A673 (cell line): ENCODE measurements at places on chromosomes 6 and 20.

DNA sequence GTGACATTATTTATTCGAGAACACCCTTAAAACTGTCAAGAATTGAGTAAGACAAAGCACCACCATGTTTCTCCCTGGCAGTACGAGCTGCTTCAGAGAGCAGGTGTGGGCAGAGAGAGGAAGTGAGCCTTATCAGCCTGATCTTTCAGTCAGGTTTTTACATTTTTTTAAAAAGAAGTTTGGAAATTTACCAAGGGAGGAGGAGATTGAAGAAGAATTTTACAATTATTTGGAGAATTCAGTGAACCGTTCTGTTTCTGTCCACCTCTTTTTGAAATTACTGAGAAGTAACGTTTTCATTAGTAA is 75.5 kb downstream of the ZDHHC14 start:
- DNase-seq = no peak

GRCh38 chr20:1122388-1123315 is 4.2 kb downstream of the PSMF1 start:
- peak; percentile 13 for DNase-seq

GRCh38 chr6:108207013-108207412 is 41.2 kb downstream of the NR2E1 start:
- no peak for DNase-seq

DNA sequence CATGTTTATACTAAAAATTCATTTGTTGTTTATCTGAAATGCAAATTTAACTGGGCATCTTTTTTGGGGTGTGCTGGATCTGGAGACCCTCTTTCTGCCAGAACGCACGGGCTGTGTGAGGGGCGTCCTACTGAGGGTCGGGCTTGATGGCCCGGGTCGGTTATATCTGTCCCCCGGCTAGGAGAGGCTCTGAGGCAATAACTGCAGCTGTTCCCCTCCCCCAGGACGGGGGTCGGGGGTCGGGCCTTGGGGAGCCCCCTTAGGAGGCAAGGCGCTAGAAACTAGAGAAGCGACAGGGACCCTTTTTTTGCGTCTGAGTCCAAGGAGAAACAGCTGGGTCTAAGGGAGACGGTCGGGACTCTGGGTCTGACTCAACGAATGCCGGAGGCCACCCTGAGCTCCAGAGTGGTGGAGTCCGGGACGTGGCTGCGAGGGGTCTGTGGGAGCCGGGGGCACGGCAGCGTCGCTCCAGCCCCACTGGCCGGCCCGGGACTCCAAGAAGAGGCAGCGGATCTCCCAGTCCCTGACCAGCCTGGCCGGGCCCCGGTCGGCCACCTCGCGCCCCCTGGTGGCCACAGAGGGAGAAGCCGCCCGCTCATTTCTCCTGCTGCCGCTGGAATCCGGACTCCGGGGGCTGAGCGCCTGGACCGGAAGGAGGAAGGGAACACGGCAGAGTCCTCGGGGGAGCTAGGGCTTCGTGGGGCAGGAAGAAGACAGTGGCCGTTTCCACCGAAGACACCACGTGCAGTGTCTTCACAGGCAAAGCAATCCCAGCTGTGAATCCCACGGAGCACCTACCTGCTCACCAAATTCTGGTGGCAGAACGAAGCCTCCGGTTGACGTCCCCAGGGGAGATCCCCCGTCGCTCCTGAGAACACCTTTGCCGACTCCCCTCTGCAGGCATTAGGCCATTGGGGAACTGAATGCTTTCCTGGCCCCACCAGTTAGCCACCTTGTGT is 24.0 kb upstream of the SCML4 start:
- DNase-seq = peak; percentile 89

DNA sequence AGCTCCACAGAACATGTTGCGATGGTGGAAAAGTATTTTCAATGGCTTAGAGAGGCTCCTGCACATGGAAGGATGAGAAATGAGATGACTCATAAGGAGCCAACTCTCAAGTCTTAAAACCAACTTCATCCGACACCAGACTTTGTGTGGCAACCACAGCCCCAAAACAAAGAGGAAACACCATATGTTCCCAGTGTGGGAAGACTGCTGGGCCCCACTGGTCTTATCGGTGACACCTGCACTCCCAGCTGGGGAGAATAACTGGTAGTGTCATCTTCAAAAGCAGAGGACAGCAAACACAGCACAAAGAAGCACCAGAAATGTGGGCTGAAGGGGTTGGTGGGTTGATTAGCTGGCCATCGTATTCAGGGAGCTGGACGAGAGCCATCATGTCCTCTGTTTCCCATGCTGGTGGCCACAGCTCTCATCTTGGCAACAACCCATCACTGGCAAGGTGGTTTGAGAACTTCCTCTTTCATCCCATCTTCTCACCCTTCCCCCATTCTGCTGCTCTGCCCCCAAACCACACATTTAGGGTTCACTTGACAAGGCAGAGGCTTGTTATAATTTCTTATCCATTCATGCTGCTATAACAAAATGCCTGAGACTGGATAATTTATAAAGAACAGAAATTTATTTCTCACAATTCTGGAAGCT is 46.0 kb upstream of the TASP1 start:
- no peak for DNase-seq

DNA sequence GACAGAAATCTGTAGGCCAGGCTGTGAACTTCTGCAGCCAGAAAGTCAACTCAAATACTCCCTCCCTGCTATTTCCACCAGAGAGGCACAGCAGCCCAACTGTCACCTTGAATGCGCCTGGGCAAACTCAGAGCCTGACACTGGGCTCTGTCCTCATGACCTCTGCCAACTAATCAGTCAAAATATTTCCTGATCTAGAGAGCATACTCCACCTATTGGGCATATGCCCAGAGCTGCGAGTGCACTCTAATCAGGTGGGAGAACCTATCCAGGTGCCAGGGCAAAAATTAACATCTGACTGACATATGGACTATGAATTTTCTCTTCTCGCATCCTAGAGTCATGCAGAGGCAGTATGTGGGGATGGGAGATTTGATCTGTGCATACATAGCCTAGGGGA is 406.3 kb upstream of the RUNX2 start:
- DNase-seq = no peak

GRCh38 chr6:84804720-84805119 is 40.3 kb upstream of the TBX18 start:
- no peak for DNase-seq

DNA sequence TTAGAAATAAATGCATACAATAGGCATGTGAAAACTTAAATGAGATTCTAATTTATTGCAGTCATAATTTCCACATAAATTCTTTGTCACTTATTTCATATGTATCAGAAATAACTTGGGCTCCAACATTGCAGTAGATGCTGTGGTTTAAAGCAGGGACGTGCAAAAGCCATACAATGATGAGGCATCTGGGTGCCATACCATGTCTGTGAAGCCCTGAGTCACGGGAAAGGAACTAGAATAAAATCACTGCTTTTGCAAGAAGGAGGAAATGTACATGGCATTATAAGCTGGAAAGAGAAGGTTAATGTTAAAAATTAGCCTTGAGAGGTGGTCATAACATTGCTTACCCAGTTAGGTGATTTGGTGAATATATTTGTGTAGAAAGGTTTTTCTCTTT is 180.4 kb downstream of the SASH1 start:
- no peak for DNase-seq

DNA sequence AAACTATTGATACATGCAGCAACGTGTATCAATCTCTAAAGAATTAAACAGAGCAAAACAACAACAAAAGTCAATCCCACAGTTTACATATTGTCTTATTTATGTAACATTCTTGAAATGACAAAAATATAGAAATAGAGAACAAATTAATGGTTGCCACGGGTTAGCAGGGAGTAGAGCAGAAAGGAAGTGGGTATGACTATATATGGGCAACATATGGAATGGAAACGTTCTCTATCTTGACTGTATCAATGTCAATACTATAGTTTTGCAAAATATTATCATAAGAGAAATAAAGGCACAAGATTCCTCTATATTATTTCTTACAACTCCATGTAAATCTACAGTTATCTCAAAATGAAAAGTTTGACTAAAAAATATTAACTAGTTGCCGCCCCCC is 12.8 kb downstream of the AK9 start:
- DNase-seq = no peak

- DNase-seq = peak; percentile 63
Observed at GRCh38 chr6:47655719-47656595, 42.4 kb upstream of the ADGRF4 start.

- DNase-seq = peak; percentile 40
Observed at GRCh38 chr6:63804381-63804956, 168.9 kb downstream of the PHF3 start.

DNA sequence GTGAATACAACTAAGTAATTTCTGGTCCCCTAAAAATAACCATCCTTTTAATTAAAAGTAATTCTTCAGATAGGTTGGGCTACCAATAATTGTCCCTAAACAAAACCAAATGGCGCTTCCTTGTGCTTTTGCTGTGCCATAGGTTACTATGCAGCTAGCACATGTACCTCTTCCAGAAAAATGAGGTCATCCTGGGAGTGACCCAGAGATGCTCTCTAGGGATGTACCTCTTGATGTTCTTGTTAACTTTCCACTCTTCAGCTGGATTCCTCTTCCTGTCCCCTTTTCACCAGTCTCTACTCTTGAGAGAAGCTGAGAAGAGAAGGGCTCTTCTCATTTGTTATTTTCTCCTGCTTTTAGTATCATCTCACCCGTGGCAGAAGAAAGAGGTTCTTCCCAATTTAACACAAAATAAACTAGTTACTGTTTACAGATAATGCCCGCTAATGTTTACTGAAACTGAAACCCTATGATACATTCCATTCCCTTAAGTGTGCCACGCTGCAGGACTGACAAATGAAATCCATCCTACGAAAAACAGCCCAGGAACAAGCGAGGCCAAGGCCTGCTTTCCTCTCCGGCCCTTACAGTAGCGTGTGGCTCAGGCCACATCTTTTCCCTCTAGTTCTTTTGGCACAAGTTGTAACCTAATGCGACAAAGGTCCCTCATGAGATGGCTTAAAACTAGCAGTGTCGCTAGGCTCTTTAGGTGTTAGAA is 24.2 kb downstream of the MRS2 start:
- no peak for DNase-seq

DNA sequence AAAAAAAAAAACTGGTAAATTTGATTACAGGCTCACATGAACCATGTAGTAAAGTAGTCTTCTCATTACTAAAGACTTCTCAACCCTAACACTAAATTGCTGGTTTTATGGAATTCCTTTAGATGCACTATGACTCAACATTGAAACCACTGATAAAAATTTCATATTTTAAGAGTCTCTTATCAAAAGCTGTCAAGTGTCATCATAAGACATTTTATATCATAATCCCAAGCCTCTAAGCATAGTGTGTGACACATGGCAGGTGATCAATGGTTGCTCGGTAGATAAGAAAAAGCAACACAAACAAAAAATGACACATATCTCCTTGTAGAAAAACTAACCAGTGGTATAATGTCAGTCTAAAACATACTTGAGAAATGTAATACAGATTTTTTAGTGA is 258.4 kb downstream of the RNGTT start:
- no peak for DNase-seq

GRCh38 chr20:24017458-24017755 is 28.8 kb upstream of the GGTLC1 start:
- peak; percentile 5 for DNase-seq

GRCh38 chr6:13147376-13147775 is 181.0 kb downstream of the TBC1D7 start:
- no peak for DNase-seq

- DNase-seq = no peak
Observed at GRCh38 chr20:32611286-32611685, 26.2 kb upstream of the NOL4L start.
